Activated CD8-positive, alpha-beta memory T cell treated with anti-CD3 and anti-CD28 coated beads, Interleukin-2, amount 10 ng/mL, durations not matched to agents 7 days and 5 days (primary cell): ENCODE measurements at places on chromosomes 3 and 15.

GRCh38 chr3:120604382-120604781 lies 8.2 kb downstream of the NDUFB4 start:
- no peaks in the 10 kb centered on the region for H3K27me3 ChIP-seq
- DNase-seq: no peak
- peaks cover 19% of the 10 kb centered on the region for H3K36me3 ChIP-seq
- no peak overlapping the region for H3K4me3 ChIP-seq

DNA sequence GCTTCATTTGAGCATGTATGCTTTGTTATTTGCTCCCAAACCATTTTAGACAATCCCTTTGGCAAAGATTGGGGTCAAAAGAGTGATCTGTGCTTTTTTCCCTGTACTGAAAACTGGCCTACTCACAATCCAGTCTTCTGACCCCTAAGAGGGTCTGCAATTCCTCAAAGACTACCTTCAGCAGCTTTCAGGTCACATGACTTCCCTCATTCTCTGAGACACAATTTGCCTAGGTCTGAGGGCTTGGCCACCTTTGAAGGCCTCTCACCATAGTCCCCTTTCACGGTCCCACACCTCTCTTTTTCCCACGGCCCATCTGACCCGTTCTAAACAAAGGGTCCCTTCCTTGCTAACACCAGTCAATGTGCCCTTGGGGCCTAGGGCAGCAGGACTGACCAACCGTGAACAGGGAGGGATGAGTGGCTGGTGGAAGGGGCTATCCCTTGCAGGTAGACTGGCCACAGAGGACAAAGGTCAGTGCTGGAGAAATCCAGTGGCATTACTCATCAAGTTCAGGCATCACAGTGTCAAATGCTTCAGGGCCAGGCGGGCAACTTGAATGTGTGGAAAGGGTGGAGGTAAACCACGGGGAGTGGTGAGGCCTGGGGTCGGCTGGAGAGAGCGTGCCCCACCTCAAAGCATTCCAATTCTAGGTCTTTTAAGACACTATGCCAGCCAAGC lies 10.8 kb downstream of the RASL12 start:
- H3K27me3 ChIP-seq: peaks cover 4% of the 10 kb centered on the region
- no peak overlapping the region for H3K27ac ChIP-seq
- H3K4me3 ChIP-seq: no peak overlapping the region
- DNase-seq: no peak
- H3K36me3 ChIP-seq: no peaks in the 10 kb centered on the region
- peaks cover 14% of the 10 kb centered on the region for H3K4me1 ChIP-seq

DNA sequence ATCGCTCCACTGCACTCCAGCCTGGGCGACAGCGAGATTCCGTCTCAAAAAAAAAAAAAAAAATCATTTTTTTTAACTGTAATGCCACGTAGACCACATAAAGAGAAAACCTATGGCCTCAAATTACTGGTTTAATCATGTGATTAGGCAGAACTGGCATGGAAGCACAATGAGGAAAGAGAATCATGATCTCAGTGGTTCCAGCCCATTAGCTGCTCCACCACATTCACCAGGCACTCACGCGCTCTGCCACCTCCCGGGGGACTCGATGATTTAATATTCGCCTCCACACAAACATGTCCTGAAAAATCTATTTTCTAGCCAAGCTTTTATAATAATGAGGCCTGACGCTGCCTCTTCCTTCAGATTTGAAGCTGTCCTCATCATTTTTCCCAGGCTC lies 204.7 kb downstream of the TBL1XR1 start:
- H3K27me3 ChIP-seq: no peaks in the 10 kb centered on the region
- no peak overlapping the region for H3K4me3 ChIP-seq
- peaks cover 11% of the 10 kb centered on the region for H3K4me1 ChIP-seq
- no peak for DNase-seq

GRCh38 chr15:72092691-72093090 lies 25.3 kb downstream of the MYO9A start:
- H3K4me1 ChIP-seq: no peaks in the 10 kb centered on the region
- H3K36me3 ChIP-seq: peaks cover 3% of the 10 kb centered on the region
- no peak for DNase-seq
- H3K4me3 ChIP-seq: no peak overlapping the region
- H3K27ac ChIP-seq: no peak overlapping the region

DNA sequence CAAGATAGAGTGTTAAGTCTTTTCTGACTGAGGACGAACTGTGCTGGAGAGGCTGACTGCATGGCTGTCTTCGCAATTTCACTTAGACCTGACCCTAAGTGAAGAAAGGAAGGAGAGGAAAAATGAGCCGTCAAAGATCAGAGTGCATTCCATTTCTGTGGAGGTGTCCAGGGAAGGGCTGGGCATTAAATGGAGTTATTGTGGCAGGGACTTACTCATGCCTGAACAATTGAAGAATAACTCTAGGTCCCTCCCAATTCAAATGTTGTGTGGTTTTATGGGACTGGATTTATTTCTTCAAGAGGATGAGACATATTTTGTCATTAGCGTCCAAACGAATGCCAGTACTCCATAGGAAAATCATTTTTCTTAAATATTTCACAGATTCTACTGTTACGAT lies 187.3 kb upstream of the CFAP20DC start:
- H3K4me3 ChIP-seq: no peak overlapping the region
- DNase-seq: no peak
- H3K27ac ChIP-seq: no peak overlapping the region
- peaks cover 8% of the 10 kb centered on the region for H3K36me3 ChIP-seq
- H3K4me1 ChIP-seq: peaks cover 26% of the 10 kb centered on the region
- peaks cover 22% of the 10 kb centered on the region for H3K27me3 ChIP-seq

GRCh38 chr3:42743204-42743995 lies 29.7 kb downstream of the CCDC13 start:
- no peaks in the 10 kb centered on the region for H3K27me3 ChIP-seq
- peaks cover 13% of the 10 kb centered on the region for H3K4me1 ChIP-seq
- no peaks in the 10 kb centered on the region for H3K36me3 ChIP-seq
- no peak overlapping the region for H3K4me3 ChIP-seq
- DNase-seq: peak; percentile 12

- peaks cover 10% of the 10 kb centered on the region for H3K27me3 ChIP-seq
- DNase-seq: no peak
- peaks cover 10% of the 10 kb centered on the region for H3K4me1 ChIP-seq
- no peaks in the 10 kb centered on the region for H3K36me3 ChIP-seq
Measured at GRCh38 chr3:100591411-100591810, 18.0 kb upstream of the ADGRG7 start.

GRCh38 chr15:57903626-57904025 lies 161.9 kb downstream of the ALDH1A2 start:
- DNase-seq: no peak
- no peaks in the 10 kb centered on the region for H3K36me3 ChIP-seq
- no peaks in the 10 kb centered on the region for H3K4me1 ChIP-seq
- H3K27me3 ChIP-seq: peaks cover 13% of the 10 kb centered on the region

DNA sequence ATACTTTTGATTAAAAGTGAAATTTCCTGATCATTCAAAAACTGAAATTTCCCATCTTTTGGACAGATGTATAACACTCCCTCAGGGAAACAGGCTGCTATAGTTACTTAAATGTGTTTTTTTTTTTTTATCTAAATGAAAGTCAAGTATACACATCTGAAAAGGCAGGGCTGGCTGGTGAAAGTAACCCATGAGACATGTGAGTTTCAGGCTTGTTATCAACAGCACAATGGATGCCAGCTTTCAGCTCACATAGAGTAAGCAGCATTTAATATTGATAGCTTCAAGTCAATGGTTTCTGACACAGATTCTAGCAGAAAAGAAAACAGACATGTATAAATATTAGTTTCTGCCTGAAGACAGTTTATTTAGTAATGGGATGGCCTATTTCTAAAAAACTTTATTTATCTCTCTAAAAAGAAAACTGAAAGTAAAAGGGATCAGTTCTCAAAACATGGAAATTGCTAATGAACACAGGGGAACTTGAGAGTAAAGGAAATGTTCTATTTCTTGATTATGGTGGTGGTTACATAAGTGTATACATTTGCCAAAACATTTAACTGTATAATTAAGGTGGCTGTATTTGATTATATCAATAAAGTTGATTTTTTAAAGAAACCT lies 89.7 kb upstream of the CMC1 start:
- no peaks in the 10 kb centered on the region for H3K27me3 ChIP-seq
- peaks cover 2% of the 10 kb centered on the region for H3K4me1 ChIP-seq
- no peak for DNase-seq
- H3K4me3 ChIP-seq: peak overlapping the region; percentile 35
- peak overlapping the region; percentile 25 for H3K27ac ChIP-seq

- no peak for DNase-seq
- H3K4me3 ChIP-seq: no peak overlapping the region
- no peak overlapping the region for H3K27ac ChIP-seq
- no peaks in the 10 kb centered on the region for H3K4me1 ChIP-seq
- H3K27me3 ChIP-seq: peaks cover 52% of the 10 kb centered on the region
Measured at GRCh38 chr15:65994832-65995231, 125.5 kb downstream of the RAB11A start.

DNA sequence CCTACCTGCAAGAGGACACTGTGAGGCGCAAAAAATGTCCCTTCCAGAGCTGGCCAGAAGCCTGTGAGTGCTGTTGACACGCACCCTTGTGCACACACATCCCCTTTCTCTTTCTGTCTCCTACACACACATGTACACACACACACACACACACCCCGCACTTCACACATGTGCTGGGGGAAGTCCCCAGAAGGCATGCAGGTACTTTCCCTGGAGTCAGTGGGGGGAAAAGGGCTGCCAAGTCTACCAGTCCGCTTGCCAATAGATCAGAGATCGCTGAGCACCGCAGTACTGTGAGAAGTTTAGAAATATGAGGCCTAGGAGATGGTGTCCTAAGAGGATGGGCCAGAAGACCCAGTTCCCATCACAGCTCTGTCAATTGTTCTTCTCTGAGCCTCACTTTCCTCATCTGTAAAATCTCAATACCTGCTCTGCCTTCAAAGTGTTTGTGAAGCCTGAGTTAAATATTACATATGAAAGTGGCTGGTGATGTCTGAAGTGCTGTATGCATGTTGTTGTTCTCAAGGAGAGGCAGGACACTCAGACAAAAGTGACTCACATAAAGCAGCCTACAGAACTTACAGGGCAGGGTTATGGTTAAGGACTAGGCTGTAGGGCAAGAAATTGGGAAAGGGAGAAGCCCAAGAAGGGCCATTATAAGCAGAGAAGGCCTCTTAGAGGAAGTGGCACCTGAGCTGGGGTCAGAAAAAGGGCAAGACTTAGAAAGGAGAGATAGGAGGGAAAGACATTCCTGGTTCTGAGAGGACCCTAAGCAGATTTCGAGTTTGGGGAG lies 6.8 kb downstream of the IL17RE start:
- no peak overlapping the region for H3K4me3 ChIP-seq
- no peak for DNase-seq
- peaks cover 9% of the 10 kb centered on the region for H3K27me3 ChIP-seq
- no peaks in the 10 kb centered on the region for H3K36me3 ChIP-seq

- no peak overlapping the region for H3K27ac ChIP-seq
- H3K4me3 ChIP-seq: no peak overlapping the region
- DNase-seq: no peak
- no peaks in the 10 kb centered on the region for H3K4me1 ChIP-seq
- H3K36me3 ChIP-seq: no peaks in the 10 kb centered on the region
Measured at GRCh38 chr3:120824613-120825012, 82.1 kb downstream of the GTF2E1 start.

GRCh38 chr3:126908752-126909275 lies 74.1 kb upstream of the PLXNA1 start:
- no peak overlapping the region for H3K4me3 ChIP-seq

DNA sequence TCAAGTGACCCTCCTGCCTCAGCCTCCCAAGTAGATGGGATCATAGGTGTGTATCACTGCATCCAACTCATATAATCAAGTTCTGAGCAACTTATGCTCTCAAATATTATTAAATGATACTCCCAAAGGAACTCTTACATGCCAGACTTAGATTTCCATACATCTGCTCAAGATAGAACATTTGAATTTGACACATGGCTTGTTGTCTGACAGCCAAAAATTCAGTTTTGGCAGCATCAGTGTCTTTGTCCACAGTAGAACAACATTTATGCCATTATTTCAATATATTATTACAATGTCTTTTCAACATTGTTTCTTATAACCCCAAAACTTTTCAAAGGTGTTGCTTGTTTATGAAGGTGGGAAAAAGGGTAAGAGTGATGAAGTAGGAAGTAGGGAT lies 116.2 kb downstream of the SUCNR1 start:
- H3K27me3 ChIP-seq: peaks cover 14% of the 10 kb centered on the region
- H3K27ac ChIP-seq: no peak overlapping the region
- H3K4me3 ChIP-seq: no peak overlapping the region
- H3K36me3 ChIP-seq: no peaks in the 10 kb centered on the region
- DNase-seq: no peak
- H3K4me1 ChIP-seq: no peaks in the 10 kb centered on the region

DNA sequence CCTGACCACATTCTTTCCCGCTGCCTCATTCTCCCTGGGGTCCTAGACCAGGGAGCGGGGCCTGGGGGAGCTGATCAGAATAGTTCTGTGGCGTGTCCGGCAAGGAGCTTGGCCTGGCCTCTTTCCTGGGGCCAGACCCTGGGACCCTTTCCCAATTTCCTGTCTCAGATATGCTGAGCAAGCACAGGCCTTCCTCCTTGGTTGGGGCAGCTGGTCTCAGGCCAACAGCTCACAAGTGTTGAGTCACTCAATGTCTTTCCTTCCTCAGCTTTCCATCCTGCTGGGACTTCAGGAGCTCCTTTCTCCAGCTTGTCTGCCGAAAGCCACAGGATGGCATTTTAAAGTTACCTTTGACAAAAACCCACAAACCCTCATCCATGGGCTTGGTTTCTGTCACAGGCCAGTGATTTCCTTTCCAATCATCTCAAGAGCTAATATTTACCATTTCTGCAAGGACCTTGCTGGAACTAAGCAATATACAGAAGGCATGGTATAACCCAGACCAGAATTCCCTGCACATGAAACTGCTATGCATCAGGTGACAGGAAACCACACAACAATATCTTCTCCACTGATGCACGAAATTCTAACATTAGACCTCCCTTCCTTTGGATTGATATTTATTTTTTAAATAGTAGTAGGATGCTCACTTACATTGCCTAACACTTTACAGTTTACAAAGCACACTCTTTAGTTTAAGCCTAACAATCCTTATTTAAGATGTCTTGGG lies 19.5 kb upstream of the TIMP4 start:
- H3K4me3 ChIP-seq: no peak overlapping the region
- no peak for DNase-seq
- peaks cover 7% of the 10 kb centered on the region for H3K36me3 ChIP-seq
- no peak overlapping the region for H3K27ac ChIP-seq

DNA sequence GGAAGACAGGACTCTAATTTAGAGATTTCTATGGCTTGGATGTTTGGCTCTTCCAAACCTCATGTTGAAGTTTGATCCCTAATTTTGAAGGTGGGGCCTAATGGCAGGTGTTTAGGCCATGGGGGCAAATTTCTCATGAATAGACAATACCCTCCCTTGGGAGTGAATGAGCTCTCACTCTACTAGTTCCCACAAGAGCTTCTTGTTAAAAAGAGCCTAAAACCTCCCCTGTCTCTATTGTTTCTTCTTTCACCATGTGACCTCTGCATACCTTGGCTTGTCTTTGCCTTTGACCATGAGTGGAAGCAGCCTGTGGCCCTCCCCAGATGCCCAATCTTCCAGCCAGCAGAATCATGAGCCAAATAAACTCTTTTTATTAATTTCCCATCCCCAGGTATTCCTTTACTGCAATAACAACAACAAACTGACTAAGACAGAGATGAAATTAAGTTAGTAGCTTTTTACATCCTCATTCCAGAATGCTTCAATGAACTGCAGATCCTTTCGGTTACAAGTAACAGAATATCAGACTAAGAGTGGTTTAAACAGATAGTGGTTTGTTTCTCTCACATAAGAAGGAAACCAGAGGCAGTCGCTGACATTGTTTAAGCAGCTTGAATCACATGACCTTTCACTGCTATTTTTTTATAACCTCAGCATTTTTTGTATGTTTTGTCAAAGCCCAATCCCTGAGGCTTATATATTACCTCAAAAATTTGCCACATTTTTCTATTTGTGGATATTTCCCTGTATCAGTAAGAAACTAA lies 1013.3 kb upstream of the SEMA6D start:
- no peak for DNase-seq
- H3K4me1 ChIP-seq: no peaks in the 10 kb centered on the region
- H3K27me3 ChIP-seq: no peaks in the 10 kb centered on the region
- H3K36me3 ChIP-seq: no peaks in the 10 kb centered on the region
- no peak overlapping the region for H3K4me3 ChIP-seq
